Activated T-helper 9 cell treated with anti-CD3 and anti-CD28 coated beads, Interleukin-2, amount 50 U/mL, for 16 hours (primary cell): ENCODE measurements at places on chromosomes 3 and 15.
A peak's percentile ranks its signal among the peaks of the same experiment; 100 is the strongest.

DNA sequence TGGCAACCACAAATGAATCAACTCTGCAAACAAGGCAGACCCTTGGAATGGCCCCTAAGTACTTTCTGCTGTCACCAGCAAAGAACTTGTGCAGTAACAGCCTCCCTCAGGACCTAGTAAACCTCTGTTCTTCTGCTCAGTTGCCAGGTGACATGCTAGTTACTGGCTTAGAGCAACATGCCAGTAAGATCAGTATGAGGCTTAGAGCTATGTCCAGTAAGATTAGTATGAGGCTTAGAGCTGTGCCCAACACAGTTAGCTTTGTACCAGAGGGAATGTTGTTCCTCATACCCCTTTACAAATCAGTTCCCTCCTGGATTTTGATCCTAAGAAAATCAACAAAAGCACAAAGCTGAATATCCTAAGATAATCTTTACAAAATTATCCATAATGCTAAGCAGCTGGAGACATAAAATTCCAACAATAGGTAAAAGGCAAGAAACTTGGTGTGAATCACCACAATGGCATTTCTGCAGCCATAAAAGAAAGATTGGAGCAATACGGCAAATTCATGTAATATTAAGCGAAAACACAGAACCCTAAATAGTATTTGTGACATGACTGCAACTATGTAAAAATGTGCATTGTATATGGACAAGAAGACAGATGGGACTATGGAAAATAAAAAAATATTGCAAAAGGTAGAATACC is 107.3 kb upstream of the LPP start:
- DNase-seq = no peak

- DNase-seq = no peak
Observed at GRCh38 chr3:129974833-129975704, 549 bp downstream of the TRH start.

- DNase-seq = no peak
Observed at GRCh38 chr3:194129581-194130133, 6.3 kb upstream of the HES1 start.

DNA sequence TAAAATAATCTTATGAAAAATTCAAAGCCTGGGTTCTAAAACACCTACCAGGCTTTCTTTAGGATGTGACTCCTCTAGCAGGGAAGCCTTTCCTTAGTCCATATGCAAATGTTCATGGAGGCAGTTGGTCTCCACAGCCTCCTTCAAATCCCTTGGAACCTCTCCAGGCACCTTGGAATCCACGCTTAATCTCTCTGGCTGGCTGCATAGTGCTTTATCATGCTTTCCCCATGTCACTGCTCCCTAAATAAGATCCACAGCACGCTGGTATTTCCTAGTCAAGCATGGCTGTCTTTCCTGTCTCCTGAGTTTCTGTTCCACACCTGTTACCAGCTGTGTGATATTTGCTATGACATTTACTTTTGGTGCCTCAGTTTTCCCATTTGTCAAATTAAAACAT is 71.3 kb downstream of the CLSTN2 start:
- no peak for DNase-seq

DNA sequence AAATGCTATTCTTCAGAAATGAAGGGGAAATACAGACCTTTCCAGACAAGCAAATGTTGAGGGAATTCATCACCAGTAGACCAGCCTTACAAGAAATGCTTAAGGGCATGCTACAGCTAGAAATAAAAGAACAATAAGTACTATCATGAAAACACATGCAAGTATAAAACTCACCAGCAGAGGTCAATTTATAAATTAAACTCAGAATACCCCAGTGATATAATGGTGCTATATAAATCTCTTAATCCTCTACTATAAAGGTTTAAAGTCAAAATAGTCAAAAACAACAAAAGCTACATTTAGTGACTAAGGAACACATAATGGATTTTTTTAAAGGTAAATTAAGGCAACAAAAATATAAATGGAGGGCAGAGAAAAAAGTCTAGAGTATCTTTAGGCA is 142.5 kb downstream of the CPNE4 start:
- DNase-seq = no peak

DNA sequence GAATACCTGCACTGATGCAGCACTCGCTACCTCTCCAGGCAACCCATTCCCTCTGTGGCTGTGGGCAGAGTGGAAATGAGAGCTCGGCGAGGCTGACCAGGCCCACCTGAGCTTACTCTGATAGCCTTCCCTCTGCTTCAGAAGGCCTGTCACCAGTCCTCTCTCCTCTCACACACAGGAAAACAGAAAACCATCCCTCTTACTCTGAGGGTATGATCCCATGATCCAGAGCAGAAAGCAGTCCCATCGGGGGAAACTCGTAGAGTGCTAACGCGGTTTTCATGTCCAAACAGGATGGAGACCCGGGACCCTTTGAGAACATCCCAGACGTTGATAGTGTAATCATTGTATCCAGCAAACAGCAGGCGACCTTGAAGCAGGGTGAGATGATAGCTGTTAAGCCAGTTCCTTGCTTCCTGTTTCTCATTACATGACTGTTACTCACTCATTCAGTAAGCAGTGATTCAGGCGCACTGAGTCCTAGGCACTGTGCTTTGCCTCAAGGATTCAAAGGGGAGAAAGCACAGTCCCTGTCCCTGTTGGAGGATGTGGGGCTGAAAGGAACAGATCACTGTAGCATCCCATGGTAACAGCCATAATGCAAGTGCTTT is 11.8 kb upstream of the BCL2L10 start:
- DNase-seq = no peak

GRCh38 chr3:154176036-154176435 is 54.8 kb downstream of the ARHGEF26 start:
- DNase-seq = no peak

DNA sequence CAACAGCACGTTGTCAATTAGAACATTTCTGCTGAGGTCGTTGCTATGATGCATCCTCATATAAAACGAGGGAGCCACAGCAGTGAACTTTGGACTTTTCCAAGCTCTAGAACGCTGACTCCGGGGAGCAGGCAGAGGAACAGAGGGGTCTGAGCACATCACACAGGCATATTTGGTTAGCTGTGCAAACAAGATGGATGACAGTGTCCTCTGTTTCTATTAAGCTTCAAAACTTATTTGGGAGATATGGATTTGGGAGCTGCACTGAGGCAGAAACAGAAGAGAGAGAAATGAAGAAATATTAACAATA is 278.0 kb upstream of the TBL1XR1 start:
- no peak for DNase-seq

GRCh38 chr15:41972253-41973242 is at the start of gene EHD4:
EHD4 (minus strand) TSS chr15:41972557; CDS start chr15:41972494, 63 bp downstream.
- peak; percentile 90 for DNase-seq

- DNase-seq = no peak
Observed at GRCh38 chr3:157077565-157077991, 82.4 kb downstream of the CCNL1 start.

DNA sequence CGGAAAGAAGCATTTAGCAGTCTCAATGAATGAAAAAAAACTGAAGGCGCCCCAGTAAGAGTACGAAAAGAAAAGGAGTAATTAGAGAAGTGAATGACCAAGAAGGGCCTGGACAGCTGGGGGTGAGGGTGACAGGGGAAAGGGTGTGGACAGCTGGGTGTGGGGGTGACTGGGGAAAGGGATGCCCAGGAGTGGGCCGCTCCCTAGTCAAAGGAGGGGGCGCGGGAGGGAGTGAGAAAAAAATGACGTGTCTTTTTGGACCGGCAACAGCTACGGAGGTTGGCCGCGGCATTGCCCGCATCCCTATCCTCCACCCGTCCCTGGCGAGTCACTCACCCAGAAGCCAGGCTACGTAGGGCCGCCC is 274 bp upstream of the ZCWPW2 start:
- no peak for DNase-seq

DNA sequence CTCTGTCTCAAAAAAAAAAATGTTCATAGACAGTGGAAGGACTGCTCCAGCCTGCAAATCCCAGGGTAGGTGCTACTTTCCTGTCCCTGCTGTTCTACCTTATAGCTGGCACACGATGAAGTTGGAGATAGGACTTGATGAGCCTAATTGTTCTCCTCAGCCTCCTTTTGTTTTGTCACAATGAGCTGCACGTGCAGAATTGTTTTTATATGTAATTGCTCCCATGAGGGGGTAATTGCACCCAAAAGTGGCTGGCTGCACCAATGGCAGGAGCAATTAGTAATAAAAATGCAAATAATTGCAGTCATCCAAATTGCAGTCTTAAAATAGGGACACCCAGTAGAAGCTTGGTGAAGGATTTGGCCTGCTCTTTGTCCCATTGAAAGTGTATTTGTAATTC is 63.0 kb upstream of the PFN2 start:
- no peak for DNase-seq

DNA sequence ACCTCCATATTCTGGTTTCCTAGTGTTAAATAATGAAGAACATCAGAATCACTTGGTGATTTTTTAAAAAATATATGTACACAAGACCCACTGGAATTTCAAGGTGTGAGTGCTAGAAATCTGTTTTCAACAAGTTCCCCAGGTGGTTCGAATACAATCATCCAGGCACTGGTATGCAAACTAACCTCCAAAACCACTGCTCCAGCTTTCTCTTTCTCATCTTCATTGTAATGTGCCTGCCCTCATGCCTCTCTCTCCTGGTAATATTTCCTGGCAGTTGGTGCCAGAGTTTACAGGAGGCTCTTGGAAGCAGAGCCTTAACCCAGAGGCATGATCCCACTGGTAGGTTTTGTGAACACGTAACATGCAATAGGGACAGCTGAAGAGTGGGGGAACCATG is 163.1 kb upstream of the MANF start:
- no peak for DNase-seq

GRCh38 chr3:11020764-11021163 is 28.2 kb downstream of the SLC6A1 start:
- no peak for DNase-seq

GRCh38 chr15:28885630-28886430 is at the start of gene APBA2:
APBA2 (plus strand) TSS chr15:28885974; CDS start chr15:29053885, 167,911 bp downstream.
- DNase-seq = peak; percentile 25

DNA sequence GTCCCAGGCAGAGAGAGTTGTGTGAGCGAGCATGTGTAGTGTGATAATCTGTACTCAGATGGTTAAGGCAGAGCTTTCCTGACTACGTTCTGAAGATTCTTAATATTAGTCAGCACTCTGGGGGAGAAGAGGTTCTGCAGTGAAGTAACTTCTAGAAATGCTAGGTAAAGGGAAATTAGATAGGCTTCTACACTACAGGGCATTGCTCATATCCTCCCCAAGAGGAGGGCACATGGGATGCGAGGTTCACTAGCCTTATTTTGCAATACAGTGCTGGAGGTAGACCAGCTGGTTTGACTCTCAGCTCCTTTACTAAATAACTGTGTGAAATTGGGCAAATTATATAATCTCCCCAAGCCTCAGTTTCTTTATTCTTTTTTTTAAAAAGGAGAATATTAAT is 300.3 kb upstream of the PDZRN3 start:
- no peak for DNase-seq

GRCh38 chr15:38708672-38709180 is 144.1 kb upstream of the RASGRP1 start:
- DNase-seq = no peak

DNA sequence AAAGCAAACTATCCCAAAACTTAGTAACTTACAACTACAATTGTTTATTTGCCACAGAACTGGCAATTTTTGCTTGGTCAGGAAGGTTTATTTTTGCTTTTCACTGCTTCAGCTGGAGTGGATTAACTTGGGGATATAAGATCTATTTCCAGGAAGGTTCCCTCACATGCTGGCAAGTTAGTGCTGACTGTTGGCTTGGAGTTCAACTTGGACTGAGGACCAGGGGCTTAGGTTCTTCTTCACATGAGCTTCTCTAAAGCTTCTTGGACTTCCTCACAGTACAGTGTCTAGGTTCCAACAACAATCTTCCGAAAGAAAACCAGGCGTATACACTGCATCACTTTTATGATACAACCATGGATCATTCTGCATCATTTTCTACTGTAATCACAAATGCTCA is 264.4 kb downstream of the CHL1 start:
- DNase-seq = no peak

- peak; percentile 25 for DNase-seq
Observed at GRCh38 chr15:99424978-99425656, 140.7 kb upstream of the MEF2A start.

- DNase-seq = peak; percentile 24
Observed at GRCh38 chr3:42683875-42684598, 1.3 kb upstream of the KLHL40 start.

- DNase-seq = no peak
Observed at GRCh38 chr3:143594206-143594605, 254.1 kb downstream of the SLC9A9 start.

GRCh38 chr15:60005352-60006202 is 1.5 kb downstream of the FOXB1 start:
- no peak for DNase-seq

- no peak for DNase-seq
Observed at GRCh38 chr3:115082260-115082659, 64.8 kb downstream of the ZBTB20 start.

DNA sequence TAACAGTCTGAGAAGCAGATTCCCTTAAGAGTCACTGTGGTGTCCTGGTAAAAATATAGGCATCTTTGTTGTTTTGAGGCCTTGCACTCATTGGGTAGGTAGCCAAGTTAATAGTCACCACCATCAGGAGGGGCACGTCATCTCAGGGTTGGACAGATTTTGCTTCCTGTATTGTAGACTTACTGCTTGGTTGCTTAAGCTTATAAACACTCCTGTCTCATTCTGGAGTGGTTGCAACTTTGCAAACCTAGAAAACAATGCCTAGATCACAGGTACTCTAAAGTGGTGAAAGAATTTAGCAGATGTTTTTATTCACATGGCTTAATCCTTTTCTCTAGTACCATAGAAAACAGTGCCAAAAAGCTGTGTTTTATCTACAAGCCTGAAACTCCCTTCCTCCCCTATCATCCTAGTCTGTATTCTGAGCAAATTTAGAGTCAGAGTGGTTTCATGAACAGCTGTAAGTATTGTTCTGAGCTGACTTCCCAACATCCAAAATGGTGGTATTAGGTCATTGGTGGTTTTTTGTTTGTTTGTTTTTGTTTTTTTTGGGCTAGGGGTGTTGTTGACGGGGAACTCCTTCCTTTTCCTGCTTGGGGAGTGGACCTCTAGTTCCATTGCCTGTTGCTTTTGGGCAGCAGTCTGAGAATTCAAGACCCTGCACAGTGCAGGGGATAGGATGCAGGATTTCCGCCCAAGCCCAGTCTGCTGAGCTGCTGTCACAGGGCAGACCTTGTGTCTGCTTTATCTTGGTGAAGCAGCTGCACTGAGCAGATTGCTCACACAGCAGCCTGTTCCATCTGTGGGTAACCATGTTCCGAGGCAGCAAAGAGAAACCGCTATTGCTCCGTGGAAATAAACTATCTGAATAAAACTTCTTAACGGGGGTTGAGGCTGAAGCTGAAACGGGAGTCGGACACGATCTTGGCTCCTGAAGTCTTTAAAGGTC is 202.0 kb downstream of the AKAP13 start:
- peak; percentile 37 for DNase-seq

- DNase-seq = no peak
Observed at GRCh38 chr3:150300388-150300787, 107.7 kb upstream of the TSC22D2 start.

GRCh38 chr15:68821841-68822381 is 1.2 kb upstream of the ANP32A start:
- DNase-seq = no peak

GRCh38 chr3:43073116-43073835 is 32.6 kb downstream of the POMGNT2 start:
- no peak for DNase-seq

- DNase-seq = no peak
Observed at GRCh38 chr15:66820481-66821176, 118.6 kb downstream of the SMAD6 start.

- DNase-seq = no peak
Observed at GRCh38 chr3:149150436-149150835, 21.0 kb downstream of the HPS3 start.

- DNase-seq = no peak
Observed at GRCh38 chr15:58293622-58294550, 137.9 kb upstream of the LIPC start.
